NCI-H187 (cell line): ENCODE measurements at places on chromosomes 6 and 20.

- DNase-seq = no peak
Measured at GRCh38 chr20:37954626-37955025, 51.7 kb downstream of the VSTM2L start.

GRCh38 chr6:21738180-21739094 lies 144.9 kb downstream of the SOX4 start:
- DNase-seq = no peak

- no peak for DNase-seq
Measured at GRCh38 chr20:45154183-45154582, 20.5 kb upstream of the PI3 start.

DNA sequence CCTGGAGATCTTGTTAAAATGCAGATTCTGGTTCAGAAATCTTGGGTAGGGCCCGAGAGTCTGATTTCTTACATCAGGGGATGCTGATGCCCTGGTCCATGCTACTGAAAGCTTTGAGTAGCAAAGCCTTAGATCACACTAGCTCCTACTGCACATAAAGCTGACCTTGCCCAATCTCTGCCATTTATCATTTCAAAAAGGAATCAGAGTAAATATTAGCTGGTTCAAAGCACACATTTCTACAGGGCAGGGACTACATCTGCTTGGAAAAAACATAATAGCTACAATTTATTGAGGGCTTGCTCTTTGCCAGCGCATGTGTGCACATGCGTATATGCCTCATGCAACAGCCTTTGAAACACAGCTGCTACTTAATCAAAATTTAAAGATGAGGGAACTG lies 440.4 kb upstream of the ARID1B start:
- DNase-seq = no peak

DNA sequence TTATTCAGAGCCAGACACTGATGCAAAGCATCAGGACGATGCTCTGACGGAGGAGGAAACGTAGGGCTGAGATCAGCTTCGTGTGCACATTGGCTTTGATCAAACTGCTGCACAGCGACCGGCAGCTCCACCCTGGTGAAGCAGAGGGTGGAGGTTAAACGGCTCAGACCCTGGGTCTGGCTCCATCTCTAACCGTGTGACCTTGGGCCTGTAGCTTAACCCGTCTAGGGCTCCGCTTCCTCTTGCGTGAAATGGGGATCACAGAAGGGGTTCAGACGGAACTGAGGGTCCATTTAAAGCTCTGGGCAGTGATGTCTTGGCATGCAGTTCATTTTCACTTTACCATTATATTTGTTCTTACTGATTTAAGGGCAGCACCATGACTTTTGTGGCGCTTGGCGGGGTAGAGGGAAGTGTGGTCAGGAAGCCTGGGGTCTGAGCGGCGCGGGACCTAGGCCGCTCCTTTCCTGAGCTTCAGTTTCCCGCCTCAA lies 644 bp downstream of the RBL1 start:
- no peak for DNase-seq

DNA sequence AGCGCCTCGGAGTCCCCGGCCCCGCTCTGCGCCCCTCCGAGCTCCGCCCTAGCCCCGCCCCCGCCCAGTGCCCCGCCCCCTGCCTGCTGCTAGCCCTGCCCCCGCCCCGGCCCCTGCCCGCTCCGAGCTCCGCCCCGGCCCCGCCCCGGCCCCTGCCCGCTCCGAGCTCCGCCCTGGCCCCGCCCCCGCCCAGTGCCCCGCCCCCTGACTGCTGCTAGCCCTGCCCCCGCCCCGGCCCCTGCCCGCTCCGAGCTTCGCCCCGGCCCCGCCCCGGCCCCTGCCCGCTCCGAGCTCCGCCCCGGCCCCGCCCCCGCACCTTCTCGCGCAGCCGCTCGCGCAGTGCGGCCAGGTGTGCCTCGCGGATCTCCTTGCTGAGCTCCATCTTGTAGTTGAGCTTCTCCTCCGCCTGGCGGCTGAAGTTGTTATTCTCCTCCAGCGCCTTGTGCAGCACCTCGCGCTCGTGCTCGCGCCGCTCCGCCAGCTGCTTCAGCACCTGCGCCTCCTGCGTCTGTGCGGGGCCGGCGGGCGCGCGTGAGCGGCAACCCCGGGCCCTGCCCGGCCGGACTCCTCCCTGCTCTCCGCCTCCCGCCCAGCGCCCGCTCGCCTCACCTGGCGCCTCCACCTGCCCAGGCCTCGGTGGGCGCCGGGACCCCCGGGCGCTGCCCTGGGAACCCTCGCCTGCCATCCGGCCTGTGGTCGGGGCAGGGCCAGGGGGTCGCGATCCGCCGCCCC lies 11.3 kb downstream of the STMN3 start:
- DNase-seq = peak; percentile 66

DNA sequence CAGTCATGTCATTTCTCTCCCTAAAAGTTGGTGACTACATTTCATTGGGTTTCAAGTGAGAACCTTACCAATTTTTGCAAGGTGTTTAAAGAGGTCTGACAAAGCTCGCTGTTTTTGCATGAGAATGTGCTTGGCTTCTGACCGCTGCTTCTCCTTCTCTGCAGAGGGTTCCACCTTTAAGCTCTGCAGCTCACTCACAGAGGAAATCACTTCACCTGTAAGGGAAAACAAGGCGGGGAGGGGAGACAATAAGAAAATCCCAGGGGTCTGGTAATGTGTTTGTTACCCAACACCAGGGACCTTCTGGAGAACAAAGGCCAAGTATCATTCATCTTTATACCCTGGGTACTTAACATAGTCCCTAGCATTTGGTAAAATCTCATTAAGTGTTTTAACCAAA lies 40.0 kb upstream of the LYRM2 start:
- no peak for DNase-seq

GRCh38 chr6:21947731-21948386 lies 349.0 kb downstream of the PRL start:
- no peak for DNase-seq

DNA sequence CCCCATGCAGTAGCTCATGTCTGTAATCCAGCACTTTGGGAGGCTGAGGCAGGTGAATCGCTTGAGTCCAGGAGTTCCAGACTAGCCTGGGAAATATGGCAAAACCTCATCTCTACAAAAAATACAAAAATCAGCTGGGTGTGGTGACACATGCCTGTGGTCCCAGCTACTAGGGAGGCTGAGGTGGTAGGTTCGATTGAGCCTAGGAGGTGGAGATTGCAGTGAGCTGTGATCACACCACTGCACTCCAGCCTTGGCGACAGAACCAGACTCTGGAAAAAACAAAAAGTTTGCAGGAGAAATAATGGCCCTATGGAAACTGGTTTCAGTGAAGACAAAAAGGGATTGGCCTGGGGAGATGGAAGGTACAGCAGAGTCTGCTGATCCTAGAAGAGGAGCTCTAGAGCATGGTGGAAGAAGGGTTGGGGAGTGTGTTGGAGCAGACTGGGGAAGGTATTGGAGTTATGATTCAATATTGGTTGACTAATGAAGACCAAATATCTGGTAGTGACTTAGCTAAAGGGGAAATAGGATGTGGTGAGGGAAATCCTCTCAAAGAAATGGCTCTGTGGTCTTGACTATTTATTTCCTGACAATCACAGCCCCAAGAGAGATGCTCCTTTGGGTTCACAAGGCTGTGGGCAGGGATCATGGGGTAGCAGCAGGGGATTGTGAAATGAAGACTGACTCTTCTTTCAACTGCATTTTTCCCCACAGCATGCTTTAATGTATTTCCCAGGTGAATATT lies 281.9 kb downstream of the UTRN start:
- DNase-seq = no peak

GRCh38 chr20:16001286-16001685 lies 572.0 kb downstream of the KIF16B start:
- DNase-seq = no peak

DNA sequence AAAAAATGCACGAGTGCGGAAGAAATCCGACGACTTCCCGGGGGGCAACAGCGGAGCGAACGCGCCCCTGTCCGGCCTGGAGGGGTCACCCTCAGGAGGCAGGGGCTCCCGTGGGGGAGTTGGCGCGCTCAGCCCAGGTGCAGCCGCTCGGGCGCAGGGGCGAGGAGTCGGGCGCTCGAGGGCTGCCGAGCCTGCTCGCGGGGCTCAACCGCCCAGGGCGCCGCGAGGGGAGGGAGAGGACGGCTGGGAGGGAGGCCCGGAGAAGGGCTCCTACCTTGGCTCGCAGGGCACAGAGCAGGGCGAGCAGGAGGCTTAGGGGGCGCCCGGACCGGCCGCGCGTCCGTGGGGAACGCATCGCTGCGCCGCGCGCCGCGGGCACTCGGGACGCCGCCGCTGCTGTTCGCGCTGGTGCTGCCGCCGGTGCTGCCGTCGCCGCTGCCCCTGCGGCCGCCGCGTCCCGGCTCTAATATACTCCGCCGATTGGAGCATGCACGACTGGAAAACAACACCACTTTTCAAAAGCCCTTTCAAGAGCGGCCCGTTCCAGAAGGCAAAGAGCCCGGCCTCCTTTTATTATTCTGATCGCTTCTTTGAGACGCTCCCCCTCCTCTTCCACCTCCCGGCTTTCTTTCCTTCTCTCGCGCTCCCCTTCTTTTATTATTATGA lies 490 bp downstream of the JAG1 start:
- no peak for DNase-seq

- no peak for DNase-seq
Measured at GRCh38 chr20:3923818-3924217, 34.6 kb downstream of the PANK2 start.

DNA sequence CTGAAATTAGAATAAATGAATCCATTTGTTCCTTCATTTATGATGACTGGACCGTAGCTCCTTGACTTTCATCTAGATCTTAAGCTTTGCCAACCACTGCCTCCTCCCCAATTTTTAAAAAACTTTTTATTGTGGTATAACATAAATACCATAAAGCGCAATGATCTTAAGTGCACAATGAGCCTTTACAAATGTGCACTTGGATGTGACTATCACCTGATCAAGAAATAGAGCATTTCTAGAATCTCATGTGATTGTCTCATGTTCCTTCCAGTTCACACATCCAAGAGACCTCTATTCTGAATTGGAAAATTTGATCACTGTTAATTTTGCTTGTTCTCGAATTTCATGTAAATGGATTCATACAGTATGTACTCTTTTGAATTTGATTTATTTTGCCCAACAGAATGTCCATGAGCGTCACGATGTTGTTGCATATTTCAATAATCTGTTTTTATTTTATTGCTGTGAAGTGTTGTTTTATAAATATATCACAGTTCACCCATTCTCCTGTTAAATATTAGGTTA lies 442.2 kb downstream of the CDKAL1 start:
- DNase-seq = no peak

DNA sequence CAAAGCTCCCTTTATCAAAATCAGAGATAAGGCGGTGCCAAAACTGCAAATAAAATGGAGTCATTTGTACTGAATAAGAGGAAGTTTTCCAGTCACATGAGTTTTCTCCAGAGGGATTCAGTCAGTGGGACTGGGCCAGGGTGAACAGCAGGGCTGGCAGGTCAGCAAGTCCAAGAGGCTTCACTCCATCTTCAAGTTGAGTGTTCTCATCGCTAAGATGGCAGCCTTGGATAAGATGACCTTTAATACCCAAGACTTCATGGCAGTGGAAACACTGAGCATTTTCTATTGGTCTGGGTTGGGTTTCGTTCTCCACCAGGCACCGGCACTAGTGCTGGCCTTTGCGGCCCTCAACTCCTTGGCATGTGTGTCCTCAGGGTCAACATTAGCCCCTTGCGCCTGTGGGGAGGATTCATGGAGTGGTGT lies 29.3 kb upstream of the IGF2R start:
- no peak for DNase-seq

- DNase-seq = no peak
Measured at GRCh38 chr20:6108330-6108729, 14.5 kb downstream of the FERMT1 start.

GRCh38 chr20:33373735-33374605 lies 27.3 kb downstream of the CDK5RAP1 start:
- no peak for DNase-seq

- peak; percentile 71 for DNase-seq
Measured at GRCh38 chr20:61434341-61434781, 182.3 kb downstream of the CDH4 start.

DNA sequence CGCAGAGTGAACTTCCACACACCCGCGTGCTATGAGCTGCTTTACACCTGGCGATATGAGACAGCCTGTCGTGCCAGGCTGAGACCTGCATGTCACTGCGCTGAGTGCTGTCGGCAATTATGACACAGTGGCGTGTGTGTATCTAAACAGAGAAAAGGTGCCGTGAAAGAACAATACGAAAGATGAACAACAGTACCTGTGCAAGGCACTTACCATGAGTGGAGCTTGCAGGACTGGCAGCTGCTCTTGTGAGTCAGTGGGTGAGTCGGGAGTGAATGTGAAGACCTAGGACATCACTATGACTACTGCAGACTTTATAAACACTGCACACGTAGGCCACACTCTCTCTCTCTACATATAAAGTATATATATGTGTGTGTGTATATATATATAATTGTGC lies 68.5 kb upstream of the DUSP22 start:
- DNase-seq = no peak

- DNase-seq = no peak
Measured at GRCh38 chr6:36547646-36548400, 544 bp upstream of the STK38 start.

- no peak for DNase-seq
Measured at GRCh38 chr6:120675886-120676285, 658.4 kb downstream of the TBC1D32 start.

DNA sequence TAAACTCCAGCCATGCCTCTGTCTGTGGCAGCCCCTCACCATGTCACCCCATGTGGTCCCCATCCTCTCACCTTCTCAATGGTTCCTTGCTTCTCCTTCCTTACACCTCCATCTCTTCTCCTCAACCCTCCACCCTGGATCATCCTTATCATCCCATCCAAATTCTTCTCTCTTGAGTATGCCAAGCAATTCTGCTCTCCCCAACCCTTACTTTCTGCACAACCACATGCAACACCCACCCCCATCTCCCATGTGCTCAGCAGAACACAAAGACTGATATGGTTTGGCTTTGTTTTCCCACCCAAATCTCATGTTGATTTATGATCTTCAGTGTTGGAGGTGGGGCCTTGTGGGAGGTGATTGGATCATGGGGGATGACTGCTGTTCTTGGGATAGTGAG lies 42.5 kb upstream of the RALY start:
- DNase-seq = no peak

GRCh38 chr6:69027861-69028260 lies 392.8 kb downstream of the ADGRB3 start:
- DNase-seq = no peak

DNA sequence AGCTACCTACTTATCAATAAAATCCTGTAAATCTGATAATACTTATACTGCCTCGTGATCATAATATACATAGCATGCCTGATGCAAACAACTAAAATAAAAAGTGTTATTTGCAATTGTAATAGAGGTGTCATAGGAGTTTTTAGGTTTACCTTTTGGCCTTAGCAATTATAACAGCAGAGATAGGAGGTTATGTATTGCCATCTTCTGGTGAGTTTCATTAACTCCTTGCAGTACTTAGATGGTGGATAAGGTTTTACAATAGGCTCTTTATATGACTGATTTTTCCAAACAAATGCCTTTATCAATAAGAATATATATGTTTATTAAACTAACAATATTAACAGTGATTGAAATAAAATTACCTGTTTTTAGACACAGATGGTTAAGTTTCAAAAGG lies 27.8 kb upstream of the MYCT1 start:
- no peak for DNase-seq

- no peak for DNase-seq
Measured at GRCh38 chr20:1775117-1775516, 117.5 kb upstream of the SIRPG start.

GRCh38 chr20:740162-740561 lies 28.1 kb downstream of the SLC52A3 start:
- DNase-seq = no peak
